ENCODE measurements at places on chromosomes 16 and 17.

DNA sequence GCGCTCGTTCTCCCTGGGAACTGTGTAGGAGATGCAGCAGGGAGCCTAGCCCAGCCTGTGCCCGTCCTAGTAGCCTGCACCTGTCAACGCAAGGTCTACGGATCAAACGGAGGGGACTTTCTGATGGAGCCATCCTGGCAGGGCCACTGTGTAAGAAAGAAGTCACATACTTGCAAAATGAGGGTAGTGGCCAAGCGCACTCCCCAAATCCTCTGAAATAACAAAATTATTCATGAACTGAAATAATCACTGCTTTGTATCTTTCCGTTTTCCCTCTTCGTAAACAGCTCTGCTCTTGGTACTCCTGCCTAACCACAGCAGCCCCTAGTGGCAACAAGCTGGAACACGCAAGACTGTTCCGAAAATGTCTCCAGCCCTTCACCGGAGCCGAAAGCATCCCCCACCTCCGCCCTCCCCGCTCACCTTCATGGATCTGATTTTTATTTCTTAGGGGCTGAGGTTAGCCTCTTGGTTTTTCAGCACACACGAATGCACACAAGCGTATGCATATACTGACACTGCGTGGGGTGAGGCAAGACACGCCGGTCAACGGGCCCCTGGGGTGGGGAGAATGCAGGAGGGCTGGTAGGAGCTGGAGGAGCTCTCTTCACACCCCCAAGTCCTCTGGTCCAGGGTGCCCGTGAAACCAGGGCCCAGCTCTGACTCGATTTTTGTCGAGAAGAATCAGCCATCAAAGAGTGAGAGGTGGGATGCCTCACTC lies 100.8 kb downstream of the ABCC12 start:
- peak; percentile 41 for DNase-seq

- no peak for DNase-seq
Measured at GRCh38 chr16:58345574-58346354, 46.5 kb upstream of the GINS3 start.

- no peak for DNase-seq
Measured at GRCh38 chr17:74569020-74570003, 2.0 kb upstream of the CD300H start.

- DNase-seq: peak; percentile 53
Measured at GRCh38 chr16:85541181-85541580, 71.9 kb upstream of the GSE1 start.

- DNase-seq: peak; percentile 50
Measured at GRCh38 chr17:39927929-39928857, 661 bp downstream of the LRRC3C start.

GRCh38 chr16:9094011-9094846 lies 2.8 kb downstream of the HAPSTR1 start:
- DNase-seq: no peak

- DNase-seq: no peak
Measured at GRCh38 chr16:81521141-81521626, 76.6 kb downstream of the CMIP start.

DNA sequence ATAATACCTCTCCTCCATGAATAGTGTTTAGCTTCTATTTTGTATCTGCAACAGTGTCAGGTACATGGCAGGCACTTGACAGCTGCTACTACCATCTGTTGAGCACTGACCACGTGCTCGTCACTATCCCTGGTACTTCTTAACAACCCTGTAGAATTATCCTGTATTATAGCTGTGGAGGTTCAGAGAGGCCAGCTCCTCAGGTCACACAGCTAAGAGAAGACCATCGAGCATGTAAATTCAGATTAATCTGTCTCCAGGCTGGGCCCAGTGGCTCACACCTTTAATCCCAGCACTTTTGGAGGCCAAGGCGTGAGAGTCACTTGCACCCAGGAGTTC lies 26.3 kb downstream of the WSB1 start:
- DNase-seq: no peak

- no peak for DNase-seq
Measured at GRCh38 chr17:42684929-42685556, 2.7 kb downstream of the CNTNAP1 start.

- DNase-seq: no peak
Measured at GRCh38 chr17:59376506-59376905, 45.1 kb downstream of the YPEL2 start.

GRCh38 chr17:80798595-80799537 lies 192.8 kb upstream of the CHMP6 start:
- DNase-seq: no peak

DNA sequence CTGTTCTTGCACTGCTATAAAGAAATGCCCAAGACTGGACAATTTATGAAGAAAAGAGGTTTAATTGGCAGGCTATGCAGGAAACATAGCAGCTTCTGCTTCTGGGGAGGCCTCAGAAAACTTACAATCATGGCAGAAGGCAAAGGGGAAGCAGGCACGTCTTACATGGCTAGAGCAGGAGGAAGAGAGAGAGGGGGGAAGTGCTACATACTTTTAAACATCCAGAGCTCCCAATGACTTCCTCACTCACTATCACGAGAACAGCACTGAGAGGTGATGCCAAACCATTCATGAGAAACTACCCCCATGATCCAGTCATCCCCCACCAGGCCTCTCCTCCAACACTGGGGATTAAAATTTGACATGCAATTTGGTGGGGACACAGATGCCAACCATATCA lies 13.3 kb downstream of the WFIKKN2 start:
- no peak for DNase-seq

DNA sequence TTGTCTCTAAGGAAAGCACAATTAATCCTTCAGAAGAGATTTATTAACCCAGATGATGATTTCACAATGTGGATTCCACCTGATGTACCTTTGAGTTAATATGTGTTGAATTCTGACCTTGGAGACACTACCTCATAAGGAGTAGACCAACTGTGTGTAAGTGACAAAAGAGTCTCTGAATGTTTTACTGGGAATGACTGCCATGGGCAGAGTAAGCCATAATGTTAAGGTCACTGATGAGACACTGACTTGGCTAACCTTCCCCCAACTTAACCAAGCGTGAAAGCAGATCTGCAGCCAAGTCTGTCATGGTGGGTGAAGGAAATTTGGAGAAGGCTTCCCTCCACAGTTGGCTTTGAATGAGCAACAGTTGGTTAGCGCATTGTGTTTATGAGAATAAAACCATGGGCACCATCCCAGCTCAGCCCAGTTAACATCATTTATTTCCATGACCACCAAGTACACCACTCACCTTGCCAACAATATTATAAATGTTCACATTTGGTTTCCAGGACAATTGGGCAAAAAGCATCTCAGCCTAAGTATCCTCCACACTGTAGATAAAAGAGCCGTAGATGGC lies 618.5 kb downstream of the KCNJ2 start:
- no peak for DNase-seq

GRCh38 chr16:84513123-84513522 lies 8.7 kb upstream of the MEAK7 start:
- DNase-seq: no peak
